ENCODE measurements at places on chromosomes 1 and 21. TPM values are rescaled to one million over a fixed set of nuclear protein-coding genes. Genes with fewer than 3 reads are reported as not detected.

The ZNF695 gene
- not detected for total RNA-seq

The CRP gene
- 0.38 TPM for total RNA-seq

The PTP4A2 gene
- total RNA-seq, result 216 TPM

The PTGFR gene
- 3.2 TPM for total RNA-seq

The KIAA0040 gene
- 172 TPM for total RNA-seq

The TRIM62 gene
- 6.3 TPM for total RNA-seq

The MSH4 gene
- total RNA-seq, result not detected

The ATP1A2 gene
- total RNA-seq, result 91.1 TPM

The MCOLN2 gene
- total RNA-seq, result 2.5 TPM

The ZNF683 gene
- not detected for total RNA-seq

The TAL1 gene
- total RNA-seq, result 21.1 TPM

The NOC2L gene
- total RNA-seq, result 63.5 TPM

The OR2L2 gene
- total RNA-seq, result not detected

The CD247 gene
- 2.8 TPM for total RNA-seq
